ENCODE measurements at places on chromosomes 16 and 17.

DNA sequence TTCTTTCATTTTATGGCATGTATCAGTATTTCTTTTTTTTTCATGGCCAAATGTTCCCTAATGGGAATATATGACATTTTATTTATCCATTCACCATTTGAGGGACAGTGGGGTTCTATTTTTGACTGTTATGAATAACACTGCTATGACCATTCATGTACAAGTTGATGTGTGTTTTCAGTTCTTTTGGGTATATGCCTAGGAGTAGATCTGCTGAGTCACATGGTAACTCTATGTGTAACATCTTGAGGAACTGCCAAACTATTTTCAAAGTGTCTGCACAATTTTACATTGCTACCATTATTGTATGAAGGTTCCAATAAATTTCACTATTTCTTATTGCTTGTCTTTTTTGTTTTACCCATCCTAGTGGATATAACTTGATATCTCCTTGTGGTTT is 223.0 kb downstream of the TANC2 start:
- DNase-seq: no peak

GRCh38 chr17:64596988-64597387 is 65.1 kb downstream of the SMURF2 start:
- no peak for DNase-seq

DNA sequence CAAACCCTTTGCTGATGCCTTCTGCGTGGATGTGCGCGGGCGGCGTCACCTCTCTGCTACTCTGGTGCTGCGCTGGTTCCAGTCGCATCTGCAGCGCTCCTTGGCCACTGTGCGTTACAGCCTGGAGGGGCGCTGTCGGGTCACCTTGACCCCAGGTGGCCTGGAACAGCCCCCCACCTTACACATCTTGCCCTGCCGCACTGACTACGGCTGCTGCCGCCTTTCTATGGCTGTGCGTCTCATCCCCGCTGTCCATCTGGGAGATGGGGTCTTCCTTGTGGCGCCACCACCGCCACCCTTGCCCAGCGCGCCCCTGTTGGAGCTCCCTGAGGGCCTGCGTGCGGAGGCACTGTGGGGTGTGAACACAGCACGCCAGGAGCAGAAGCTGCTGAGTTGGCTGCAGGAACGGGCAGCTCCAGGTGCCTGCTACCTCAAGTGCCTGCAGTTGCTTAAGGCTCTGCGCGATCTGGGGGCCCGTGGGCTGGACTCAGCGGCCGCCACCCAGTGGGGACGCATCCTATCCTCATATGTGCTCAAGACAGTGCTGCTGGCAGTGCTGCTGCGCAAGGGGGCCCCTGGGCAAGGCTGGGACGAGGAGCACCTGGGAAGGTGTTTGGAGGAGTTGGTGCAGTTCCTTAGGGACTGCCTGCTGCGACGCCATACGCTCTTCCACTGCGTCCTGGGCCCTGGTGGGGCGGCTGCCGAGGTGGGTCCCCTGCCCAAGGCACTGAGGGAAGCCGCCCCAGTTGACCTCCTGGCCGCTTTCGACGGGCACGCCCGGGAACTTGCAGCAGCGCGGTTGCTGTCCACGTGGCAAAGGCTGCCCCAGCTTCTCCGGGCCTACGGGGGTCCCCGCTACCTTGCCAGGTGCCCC is 1.6 kb downstream of the ITPRIPL2 start:
- no peak for DNase-seq

GRCh38 chr16:48613061-48613957 is 3.3 kb upstream of the N4BP1 start:
- no peak for DNase-seq

GRCh38 chr17:70138291-70138865 is 31.0 kb upstream of the KCNJ2 start:
- no peak for DNase-seq

DNA sequence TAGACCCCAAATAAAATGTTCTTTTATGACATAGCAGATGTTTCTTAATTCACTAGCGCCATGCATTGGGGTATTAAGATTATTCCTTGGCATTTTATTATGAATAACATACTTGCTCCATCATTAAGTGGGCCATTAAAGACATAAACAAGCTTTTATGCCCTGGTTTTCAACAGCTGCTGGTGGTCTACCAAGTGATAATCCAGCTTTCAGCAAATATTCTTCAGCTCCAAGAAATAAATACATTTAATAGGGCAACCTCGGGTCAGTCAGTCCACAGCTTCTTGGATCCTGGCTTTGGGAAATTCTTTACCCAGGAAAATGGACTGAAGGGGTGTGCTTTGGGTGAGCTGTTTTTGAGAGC is 217.3 kb upstream of the IRX3 start:
- no peak for DNase-seq

DNA sequence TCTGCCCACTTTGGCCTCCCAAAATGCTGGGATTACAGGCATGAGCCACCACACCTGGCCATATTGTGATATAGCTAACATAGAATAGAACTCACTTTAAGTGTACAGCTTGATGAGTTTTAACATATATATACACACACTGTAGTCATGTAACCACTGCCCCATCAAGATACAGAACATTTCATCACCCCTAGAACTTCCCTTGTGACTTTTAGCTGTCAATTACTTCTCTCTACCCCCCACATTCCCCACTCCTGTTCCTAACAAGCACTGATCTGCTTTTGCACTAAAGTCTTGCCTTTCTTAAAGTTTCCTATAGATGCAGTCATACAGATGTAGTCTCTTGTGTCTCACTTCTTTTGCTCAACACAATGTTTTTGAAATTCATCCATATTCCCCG is 93.1 kb downstream of the PITPNC1 start:
- no peak for DNase-seq

DNA sequence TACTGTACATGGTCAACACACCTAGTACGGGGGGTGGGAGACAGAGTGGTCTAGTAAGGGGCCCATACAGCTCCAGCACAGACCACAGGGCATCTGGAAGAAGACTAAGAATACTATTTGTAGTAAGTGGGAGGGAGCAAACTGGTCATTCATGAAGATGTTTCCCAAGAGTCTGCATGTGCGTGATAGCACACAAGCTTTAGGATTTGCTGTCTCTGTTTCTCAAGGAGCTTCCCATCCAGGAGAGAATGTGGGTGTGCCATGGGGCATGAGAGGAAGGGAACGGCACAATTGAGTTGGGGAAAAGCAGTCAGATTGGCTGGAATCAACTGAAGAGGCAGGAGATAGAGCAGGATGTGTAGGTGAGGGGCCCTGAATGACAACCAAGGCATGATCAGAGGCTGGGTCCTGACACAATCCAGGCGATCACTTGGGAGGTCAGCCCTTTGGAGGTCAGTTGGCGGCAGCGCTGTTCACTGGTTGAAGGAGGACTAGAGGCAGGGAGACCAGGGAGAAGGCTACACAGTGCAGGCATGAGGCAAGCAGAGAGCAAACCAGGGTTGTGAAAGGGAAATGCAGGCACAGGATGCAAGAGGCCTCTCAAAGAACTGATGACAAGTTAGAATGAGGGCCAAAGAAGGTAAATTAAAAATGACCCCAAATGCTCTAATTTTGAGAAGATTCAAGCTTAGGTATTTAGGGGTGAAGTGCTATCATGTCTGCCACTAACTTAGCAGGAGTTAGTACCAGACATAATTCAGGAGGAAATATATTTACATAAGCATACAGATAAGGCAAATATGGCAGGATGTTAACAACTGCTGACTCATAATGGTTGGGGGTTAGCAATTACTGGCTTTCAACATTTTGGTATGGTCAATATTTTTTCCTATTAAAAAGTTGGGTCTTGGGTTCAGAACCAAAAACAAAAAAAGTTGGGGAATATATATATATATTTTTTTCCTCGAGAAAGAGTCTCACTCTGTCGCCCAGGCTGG is 10.3 kb downstream of the UBE2O start:
- DNase-seq: no peak

DNA sequence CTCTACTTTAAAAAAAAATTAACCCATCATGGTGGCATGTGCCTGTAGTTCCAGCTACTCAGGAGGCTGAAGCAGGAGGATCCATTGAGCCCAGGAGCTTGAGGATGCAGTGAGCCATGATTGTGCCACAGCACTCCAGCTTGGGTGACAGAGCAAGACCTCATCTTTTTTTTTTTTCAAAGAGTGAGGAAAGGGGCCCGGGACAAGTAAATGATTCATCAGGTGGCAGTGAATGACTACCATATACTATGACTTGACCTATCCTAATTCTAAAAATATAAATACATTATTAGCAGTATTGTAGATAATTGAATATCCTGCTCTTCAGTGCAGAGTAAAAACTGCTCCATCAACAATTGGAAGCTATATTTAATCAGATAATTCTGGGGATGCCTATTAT is 55.3 kb downstream of the CLUH start:
- no peak for DNase-seq

DNA sequence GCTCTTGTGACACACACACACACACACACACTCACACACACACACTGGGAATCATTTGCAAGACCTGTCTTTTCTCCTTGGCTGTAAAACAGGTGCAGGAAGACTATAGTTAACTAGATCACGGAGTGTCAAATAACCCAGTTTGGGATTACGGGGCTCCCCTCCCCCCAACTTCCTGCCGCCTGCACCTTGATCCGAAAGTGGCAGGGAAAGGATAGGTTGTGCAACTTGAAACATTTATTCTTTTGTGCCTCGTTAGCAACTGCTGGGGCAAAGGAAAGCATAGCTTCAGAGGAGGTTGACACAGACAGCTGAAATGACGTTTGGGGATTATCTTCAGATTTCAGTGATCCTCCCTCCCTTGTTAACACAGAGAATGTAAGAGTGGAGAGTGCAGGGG is 149.5 kb downstream of the NTN1 start:
- no peak for DNase-seq

GRCh38 chr17:80018917-80019651 is 16.6 kb downstream of the TBC1D16 start:
- no peak for DNase-seq

DNA sequence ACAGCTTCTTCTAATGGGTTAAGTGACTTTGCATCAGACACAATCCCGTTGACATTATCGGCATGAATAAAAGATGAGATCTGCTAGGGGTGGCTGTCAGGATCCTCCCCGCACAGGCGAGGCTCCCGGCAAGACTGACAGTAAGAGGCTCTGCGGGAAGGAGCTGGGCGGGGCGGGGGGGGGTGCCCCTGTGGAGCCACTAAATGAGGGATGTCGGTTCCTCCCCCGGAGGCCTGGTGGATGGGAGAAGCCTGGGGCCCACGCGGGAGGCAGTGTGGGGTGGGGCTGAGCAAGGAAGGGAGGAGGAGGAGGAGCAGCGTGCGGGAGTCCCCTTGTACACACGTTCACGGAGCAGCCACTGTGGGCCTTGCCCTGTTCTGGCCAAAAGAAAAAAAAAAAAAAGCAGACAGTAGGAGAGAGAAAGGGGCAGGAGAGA is 190.9 kb upstream of the GSE1 start:
- DNase-seq: no peak

- DNase-seq: no peak
Measured at GRCh38 chr16:58472266-58472665, 27.7 kb upstream of the NDRG4 start.
